ENCODE measurements at places on chromosomes 7 and 10.

DNA sequence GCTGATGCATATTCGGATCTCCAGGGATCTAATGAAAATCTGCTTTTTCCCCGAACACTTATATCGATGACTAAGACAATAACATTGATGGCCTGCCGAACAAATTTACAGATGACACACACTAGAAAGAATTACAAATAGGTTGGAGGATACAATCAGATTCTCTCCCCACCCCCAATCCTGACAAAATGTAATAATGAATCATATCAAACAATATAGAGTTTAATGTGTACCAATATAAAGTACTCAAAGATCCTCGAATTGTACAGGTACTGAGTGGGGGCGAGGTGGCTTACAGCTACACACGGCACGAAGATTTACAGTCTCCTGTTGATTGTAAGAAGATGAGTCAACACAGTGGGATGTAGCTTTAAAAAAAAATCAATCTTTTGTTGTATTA, 182.7 kb upstream of the MKLN1 start:
- no peak for DNase-seq

DNA sequence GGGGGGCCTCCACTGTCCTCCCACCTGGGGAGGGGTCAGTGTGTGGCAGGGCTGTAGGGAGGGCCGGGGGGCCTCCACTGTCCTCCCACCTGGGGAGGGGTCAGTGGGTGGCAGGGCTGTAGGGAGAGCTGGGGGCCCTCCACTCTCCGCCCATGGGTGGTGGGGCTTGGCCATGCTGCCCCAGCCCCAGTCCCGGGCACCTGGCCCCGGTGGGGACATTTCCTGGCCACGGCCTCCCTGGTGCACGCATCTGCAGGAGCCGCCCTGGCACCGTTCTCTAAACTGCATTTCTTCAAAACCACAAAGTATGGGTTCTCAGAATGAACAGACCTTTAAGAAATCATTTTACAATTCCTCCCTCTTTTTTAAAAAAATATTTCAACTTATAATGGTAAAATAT, 89.3 kb upstream of the PDGFA start:
- no peak for DNase-seq

DNA sequence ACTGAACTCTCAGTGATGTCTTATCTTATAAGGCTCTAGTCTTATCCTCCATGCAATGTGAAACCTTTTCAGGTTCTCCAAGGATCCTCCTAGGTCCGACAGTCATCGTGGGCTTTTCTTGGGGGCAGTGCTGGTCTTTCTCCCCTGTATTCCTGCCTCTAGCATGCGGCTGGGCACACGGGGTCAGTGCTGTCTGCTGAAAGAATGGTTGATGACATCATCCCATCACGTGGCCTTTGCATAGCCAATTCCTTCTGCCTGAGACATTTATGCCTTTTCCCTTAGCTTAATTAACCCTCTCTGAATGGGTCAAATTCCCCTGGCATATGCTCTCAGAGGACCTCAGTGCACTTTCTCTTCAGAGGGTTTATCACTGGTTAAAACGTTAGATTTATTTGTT, 27.0 kb upstream of the KCNK18 start:
- no peak for DNase-seq

- DNase-seq, result no peak
Measured at GRCh38 chr7:65840446-65840845, 32.4 kb upstream of the VKORC1L1 start.

DNA sequence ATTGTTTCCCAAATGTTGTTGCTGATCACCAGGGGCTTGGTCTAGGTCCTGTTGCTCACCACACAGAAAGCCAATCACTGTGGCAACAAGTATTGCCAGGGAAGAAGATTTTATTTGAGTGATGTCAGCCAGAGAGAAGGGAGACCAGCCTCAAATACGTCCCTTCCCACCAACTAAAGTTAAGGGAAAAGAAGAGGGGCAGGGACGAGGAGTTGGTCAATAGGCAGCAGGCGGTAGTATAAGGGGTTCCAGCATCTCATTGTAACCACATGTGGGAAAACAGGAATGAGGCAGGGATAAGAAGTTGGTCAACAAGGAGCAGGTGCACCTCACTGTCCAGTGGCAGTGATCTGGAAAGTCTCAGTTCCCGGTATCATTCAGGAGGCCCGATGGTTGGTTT, 138.9 kb upstream of the KCNMA1 start:
- no peak for DNase-seq

GRCh38 chr10:47371629-47372485, 12.2 kb downstream of the ZNF488 start:
- no peak for DNase-seq

GRCh38 chr10:34137201-34137600, 677.9 kb downstream of the PARD3 start:
- no peak for DNase-seq

DNA sequence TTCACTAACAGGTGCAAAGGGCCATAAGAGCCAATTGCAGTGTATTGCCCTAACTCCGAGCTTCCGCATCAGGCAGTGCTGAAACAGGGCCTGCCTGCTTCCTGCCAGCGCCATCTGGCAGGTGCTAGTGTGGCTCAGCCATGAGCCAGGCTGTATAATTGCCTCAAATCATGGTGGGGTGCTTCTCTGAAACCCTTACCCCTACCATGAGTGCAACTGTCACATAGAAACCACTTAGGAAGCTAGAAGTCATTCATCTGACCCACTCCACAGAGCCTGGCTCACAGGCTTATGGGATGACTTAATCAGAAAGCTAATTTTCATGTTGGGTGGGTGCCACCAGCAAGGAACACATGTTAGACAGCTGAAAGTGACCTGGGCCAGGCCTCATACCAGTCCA, 133.3 kb upstream of the LAMB4 start:
- DNase-seq, result no peak

DNA sequence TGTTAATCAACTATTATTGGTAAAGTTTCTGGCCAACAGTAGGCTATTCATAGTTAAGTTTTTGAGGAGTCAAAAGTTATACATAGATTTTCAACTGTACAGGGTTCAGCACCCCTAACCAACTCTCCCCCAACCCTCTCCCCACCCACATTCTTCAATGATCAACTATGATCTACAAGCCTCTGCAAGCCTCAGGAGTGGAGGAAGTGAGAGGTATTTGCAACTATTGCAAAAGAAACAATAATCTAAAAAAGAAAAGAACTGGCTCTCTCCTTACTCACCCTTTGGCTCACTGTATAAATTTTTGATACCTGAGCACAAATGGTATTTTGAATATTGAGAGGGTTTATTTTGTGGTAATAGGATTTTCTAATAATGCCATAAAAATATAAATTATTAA, 179.8 kb downstream of the IPMK start:
- DNase-seq, result no peak

DNA sequence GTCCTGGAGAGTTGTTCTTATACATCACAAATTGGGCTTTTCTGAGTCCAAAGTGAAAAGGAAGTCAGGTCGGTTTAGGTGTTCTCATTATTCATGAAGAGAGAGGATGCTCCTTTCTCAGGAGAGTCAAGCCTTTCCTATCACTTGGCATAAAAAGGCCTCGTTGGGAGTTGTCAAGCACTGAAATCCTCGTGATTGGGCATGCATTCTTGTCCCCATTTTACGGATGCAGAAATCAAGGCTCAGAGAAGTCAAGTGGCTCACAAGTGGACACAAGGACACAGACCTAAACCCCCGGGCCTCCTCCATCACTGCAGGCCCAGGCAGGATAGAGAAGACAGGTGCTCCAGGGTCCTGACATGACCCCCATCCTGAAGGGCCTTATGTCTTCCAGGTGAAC, 8.5 kb downstream of the RBP3 start:
- no peak for DNase-seq
